ENCODE measurements at places on chromosomes 6 and 20. TPM values are rescaled to one million over a fixed set of nuclear protein-coding genes. Genes with fewer than 3 reads are reported as not detected.

- no peaks in the 10 kb centered on the region for H3K27me3 ChIP-seq
- no peak for DNase-seq
- peaks cover 23% of the 10 kb centered on the region for H3K4me1 ChIP-seq
Measured at GRCh38 chr20:19969507-19970255, 47.5 kb upstream of the NAA20 start.

DNA sequence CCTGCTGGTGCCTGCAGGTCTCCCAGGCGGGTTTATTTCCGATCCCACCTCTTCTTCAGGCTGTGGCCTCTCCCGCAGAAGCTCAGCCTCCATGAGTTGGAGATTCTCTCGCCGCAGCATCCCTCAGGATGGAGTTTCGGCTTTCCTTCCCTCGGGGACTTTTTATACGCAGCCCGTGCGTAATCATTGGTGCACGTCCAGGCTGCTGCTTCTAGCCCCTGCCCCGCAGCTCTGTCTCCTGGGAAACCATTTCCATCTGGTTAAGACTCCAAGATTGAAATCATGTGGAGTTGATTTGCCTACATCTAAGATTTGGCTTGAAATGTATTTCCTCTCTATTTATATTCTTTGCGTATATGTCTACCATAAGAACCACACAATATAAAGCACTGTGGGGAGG is 46.7 kb upstream of the CARMIL1 start:
- DNase-seq = no peak
- no peak overlapping the region for H3K4me3 ChIP-seq
- H3K4me1 ChIP-seq = no peaks in the 10 kb centered on the region
- no peaks in the 10 kb centered on the region for H3K27me3 ChIP-seq
- H3K36me3 ChIP-seq = no peaks in the 10 kb centered on the region

DNA sequence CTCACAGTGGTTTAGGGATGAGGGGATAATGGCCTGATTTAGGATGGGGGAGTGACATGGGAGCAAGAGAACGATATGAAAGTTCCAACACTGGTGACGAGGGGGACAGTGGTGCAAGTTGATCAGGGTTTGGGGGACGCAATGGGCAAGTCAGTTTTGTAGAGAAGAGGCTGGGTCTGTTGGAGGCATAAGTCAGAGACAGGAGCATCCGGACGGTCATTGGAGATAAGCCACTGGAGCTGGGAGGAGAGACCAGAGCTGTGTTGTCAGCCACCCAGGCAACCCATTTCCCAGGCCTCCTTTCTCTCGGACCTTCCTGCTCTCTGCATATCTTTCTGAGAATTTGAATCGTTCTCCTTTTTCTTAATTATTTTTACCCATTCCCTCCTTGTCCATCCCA is 9.5 kb downstream of the DNPH1 start:
- H3K36me3 ChIP-seq = no peaks in the 10 kb centered on the region
- no peak overlapping the region for H3K4me3 ChIP-seq
- no peaks in the 10 kb centered on the region for H3K4me1 ChIP-seq
- no peak overlapping the region for H3K27ac ChIP-seq
- DNase-seq = no peak

DNA sequence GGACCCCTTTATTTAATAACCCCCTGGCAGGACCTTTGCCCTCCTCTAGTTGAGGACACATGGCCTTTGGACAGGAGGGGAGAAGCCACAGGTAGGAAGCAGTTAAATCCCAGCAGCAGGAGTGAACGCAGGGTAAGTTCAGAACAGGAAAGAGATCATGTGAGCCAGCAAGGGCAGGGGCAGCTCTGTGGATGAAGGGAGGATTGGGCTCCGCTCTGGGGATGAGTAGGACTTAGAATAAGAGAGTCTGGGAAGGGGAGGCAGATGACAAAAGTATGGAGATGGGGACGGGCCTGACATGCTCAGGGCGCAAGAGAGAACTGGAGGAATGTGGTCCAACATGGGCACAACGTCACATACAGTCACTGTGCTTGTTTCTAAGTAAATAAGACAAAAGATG is 89.0 kb downstream of the NDUFAF5 start:
- DNase-seq = no peak
- no peak overlapping the region for H3K27ac ChIP-seq

DNA sequence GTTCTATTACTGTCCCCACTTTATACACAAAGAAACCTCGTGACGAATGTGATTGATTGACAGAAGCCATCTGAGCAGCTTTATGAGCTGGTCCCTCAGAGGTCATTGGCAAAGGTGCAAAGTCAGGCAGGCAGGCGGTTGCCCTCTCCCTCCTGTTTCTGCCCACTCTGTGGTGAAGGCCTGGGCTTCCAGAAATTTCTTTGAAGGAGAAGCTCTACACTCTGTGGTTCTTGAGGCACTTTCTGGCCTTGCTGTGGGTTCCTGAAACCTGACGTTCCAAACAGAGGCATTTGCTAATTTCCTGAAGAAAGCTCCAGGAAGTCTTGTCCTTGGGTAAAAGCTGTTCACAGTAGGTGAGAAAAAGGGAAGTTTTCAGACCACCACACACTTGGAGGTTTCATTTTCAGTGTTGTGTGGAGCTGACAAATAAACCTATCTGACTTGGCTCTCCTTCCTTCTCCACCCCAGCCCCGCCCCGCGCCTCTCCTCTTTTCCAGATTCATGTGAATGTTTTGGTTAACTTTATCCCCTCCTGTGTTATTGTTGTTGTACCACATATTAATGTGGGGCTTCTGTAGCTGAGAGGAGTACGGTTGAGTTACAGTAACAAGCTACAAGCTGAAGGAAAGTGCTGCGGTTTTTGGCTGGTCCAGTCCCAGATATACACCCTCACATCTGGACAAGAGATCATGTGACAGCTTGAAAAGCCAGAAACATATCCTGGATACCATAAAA is 274.1 kb downstream of the CLIC5 start:
- H3K4me1 ChIP-seq = no peaks in the 10 kb centered on the region
- DNase-seq = no peak

- H3K27ac ChIP-seq = no peak overlapping the region
- no peaks in the 10 kb centered on the region for H3K36me3 ChIP-seq
- DNase-seq = no peak
- no peak overlapping the region for H3K4me3 ChIP-seq
- H3K4me1 ChIP-seq = no peaks in the 10 kb centered on the region
- H3K27me3 ChIP-seq = no peaks in the 10 kb centered on the region
Measured at GRCh38 chr6:64290867-64291266, 655.3 kb downstream of the PHF3 start.

- no peak for DNase-seq
- H3K27me3 ChIP-seq = peaks cover 78% of the 10 kb centered on the region
- H3K27ac ChIP-seq = peak overlapping the region; percentile 75
- peaks cover 3% of the 10 kb centered on the region for H3K4me1 ChIP-seq
Measured at GRCh38 chr6:100460650-100461204, 4.0 kb downstream of the SIM1 start.

DNA sequence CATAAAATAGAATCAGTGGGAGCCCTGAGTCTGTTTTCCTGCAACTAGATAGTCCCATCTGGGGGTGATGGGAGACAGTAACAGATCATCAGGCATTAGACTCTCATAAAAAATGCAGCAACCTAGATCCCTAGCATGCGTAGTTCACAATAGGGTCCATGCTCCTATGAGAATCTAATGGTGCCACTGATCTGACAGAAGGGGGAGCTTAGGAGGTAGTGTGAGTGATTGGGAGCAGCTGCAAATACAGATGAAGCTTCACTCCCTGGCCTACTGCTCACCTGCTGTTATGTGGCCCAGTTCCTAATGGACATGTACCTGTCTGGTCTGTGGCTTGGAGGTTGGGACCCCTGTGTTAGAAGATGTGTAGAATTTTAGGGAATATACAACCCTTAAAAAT is 904.5 kb upstream of the EPHA7 start:
- H3K36me3 ChIP-seq = no peaks in the 10 kb centered on the region
- no peaks in the 10 kb centered on the region for H3K4me1 ChIP-seq
- no peak overlapping the region for H3K4me3 ChIP-seq
- H3K27me3 ChIP-seq = no peaks in the 10 kb centered on the region
- peak; percentile 8 for DNase-seq
- no peak overlapping the region for H3K27ac ChIP-seq

GRCh38 chr6:722077-722524 is 29.2 kb upstream of the EXOC2 start:
- H3K4me1 ChIP-seq = no peaks in the 10 kb centered on the region
- H3K36me3 ChIP-seq = no peaks in the 10 kb centered on the region
- H3K27ac ChIP-seq = no peak overlapping the region
- peak; percentile 80 for DNase-seq
- H3K4me3 ChIP-seq = no peak overlapping the region
- peaks cover 2% of the 10 kb centered on the region for H3K27me3 ChIP-seq

DNA sequence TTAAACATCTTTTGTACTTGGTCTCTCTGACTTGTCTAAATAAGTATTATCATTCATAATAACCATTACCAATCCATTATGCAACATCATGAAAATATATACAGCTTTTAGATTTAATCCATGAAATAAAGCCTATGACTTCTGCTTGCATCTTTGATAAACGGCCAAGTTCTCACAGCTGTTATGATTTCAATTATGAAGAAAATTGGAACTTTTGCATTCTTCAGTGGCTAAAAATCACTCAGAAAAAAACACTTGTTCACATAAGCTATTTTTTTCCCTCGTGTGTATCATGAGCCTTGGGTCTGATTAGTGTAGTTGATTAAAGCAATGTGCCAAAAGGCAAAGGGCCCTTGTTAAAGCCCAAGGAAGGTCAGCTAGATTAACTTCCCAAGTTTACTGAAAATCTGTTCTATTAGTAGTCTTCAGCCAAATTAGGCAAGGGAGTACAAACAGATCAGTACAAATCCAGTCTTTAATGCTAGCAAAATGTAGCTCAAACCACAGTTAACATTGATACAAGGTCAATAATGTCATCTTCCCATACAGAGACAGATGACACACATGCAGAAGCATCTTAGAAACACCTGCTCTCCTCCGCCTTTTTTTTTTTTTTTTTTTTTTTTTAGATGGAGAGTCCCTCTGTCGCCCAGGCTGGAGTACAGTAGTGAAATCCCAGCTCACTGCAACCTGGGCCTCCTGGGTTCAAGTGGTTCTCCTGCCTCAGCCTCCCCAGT is 69.9 kb downstream of the SGK1 start:
- H3K27me3 ChIP-seq = no peaks in the 10 kb centered on the region
- no peak overlapping the region for H3K27ac ChIP-seq
- DNase-seq = no peak
- no peaks in the 10 kb centered on the region for H3K36me3 ChIP-seq

- no peak for DNase-seq
- H3K4me3 ChIP-seq = no peak overlapping the region
- no peaks in the 10 kb centered on the region for H3K27me3 ChIP-seq
- no peaks in the 10 kb centered on the region for H3K4me1 ChIP-seq
Measured at GRCh38 chr6:166470863-166471410, 88.2 kb upstream of the MPC1 start.

DNA sequence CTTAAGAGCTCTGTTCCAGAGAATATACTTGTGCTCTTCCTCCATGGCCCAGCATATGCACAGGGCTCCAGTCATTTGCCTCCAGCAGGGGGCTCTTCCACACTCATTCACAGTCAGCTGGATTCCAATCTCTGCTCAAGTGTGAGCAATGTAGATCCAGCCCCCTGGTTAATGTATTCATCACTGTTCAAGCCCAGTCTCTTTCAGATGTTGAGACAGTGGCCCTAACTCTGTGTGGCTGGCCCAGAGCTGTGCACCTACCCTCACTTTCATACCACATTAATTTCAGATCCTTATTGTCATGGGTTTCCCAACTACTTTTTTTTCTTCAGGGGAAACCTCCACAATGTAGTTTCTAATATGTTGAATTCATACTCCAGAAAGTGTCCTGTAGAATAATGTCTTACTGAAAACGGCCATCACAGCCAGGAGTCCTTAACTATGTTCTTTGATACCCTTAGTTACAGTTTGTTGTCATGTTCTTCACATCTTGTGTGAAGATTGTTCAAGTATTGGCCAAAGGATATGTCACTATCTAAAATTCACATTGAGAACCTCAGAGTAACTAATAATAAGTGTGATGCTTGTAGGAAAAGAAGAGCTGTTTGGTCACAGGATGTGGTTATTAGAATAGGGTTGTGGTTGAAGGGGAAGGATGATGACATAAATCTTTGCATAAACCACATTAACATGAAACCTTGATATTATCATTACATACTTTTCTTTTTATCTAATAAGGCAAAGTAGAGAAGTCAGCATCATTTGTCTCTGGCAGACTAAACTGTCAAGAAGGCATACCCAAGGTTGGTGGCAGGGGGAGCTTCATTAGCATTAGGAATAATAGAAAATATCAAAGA is 14.4 kb upstream of the HLA-DQA1 start:
- H3K4me3 ChIP-seq = no peak overlapping the region
- no peaks in the 10 kb centered on the region for H3K27me3 ChIP-seq
- H3K27ac ChIP-seq = peak overlapping the region; percentile 32
- peak; percentile 17 for DNase-seq

Gene SLC22A7
- polyA plus RNA-seq = 34.8 TPM

Gene HLA-DQB2
- 1.7 TPM for polyA plus RNA-seq

Gene OR2B6
- not detected for polyA plus RNA-seq

Gene FOXQ1
- 6.0 TPM for polyA plus RNA-seq

Measured in kidney (tissue), 22 donors.